ENCODE measurements at places on chromosomes 3 and 15.

GRCh38 chr3:185058796-185059195, 94.1 kb downstream of the C3orf70 start:
- DNase-seq = no peak

- DNase-seq = no peak
These were observed 64.4 kb upstream of the CPB1 start for GRCh38 chr3:148763156-148763680.

DNA sequence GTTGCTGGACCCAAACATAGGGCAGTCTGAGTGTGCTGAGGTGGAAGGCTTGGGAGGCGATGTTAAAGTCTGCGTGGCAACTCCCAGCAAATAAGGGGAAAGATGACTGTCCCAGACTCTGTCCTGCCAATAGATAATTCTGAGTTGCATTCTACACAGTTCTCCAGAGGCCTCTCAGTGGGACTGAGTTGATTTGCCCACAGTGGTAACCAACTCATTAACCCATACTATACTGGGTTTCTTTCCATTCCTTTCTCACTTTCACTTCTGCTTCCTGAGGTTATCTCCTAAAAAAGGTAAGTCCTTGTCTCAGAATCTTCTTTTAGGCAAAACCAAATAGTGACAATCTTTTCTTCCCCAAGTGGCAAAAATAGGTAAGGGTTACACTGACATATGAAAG, 549.9 kb upstream of the DPPA4 start:
- DNase-seq = no peak

- DNase-seq = no peak
These were observed 96.7 kb downstream of the DHX30 start for GRCh38 chr3:47899495-47900108.

- no peak for DNase-seq
These were observed 1596.6 kb downstream of the SI start for GRCh38 chr3:163481738-163482137.
